ENCODE measurements at places on chromosomes 16 and 17.
A peak's percentile ranks its signal among the peaks of the same experiment; 100 is the strongest.

- DNase-seq: peak; percentile 18
These were observed 103.7 kb downstream of the NPIPB5 start for GRCh38 chr16:22614271-22614947.

DNA sequence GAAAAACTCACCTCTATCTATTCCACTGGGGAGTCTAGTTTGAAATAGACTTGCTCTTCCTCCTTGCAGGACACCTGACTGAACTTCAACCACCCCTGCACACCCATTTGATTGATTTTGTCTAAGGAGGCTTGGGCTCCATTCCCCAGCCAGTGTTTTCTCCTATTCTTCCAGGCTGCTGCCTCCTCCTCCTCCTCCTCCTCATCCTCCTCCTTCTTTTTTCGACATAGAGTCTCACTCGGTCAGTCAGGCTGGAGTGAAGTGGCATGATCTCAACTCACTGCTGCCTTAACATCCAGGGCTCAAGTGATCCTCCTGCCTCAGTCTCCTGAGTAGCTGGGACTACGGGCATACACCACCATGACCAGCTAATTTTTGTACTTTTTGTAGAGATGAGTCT, 1.8 kb upstream of the DLX4 start:
- no peak for DNase-seq

- no peak for DNase-seq
These were observed 6.0 kb downstream of the NDEL1 start for GRCh38 chr17:8441690-8442089.

- DNase-seq: no peak
These were observed 33.1 kb downstream of the LMF1 start for GRCh38 chr16:937723-938122.

DNA sequence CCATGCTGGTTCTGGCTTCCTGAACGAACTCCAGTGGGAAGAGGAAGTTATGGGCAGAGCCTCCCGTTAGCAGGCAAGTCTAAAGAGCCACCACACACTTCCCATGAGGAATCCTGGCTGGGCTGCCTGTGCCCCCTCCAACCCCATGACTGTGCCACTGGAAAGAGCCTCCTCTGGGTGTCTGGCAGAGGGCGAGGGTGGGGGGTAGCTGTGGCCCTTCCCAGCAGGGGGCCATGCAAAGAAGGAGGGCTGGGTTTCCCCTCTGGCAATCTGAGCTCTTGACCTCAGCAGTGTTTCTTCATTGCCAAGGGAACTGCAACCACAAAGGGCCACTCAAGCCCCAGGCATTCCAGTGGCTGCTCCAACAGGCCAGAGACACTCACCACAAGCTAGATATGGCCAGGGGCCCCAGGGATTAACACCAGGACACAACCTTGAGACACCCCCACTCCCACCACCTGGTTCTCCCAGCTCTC, 1.7 kb upstream of the RRAD start:
- peak; percentile 65 for DNase-seq

- peak; percentile 60 for DNase-seq
These were observed 342.5 kb downstream of the CPPED1 start for GRCh38 chr16:12461201-12461600.

GRCh38 chr16:1157639-1158455, 4.9 kb downstream of the CACNA1H start:
- no peak for DNase-seq

DNA sequence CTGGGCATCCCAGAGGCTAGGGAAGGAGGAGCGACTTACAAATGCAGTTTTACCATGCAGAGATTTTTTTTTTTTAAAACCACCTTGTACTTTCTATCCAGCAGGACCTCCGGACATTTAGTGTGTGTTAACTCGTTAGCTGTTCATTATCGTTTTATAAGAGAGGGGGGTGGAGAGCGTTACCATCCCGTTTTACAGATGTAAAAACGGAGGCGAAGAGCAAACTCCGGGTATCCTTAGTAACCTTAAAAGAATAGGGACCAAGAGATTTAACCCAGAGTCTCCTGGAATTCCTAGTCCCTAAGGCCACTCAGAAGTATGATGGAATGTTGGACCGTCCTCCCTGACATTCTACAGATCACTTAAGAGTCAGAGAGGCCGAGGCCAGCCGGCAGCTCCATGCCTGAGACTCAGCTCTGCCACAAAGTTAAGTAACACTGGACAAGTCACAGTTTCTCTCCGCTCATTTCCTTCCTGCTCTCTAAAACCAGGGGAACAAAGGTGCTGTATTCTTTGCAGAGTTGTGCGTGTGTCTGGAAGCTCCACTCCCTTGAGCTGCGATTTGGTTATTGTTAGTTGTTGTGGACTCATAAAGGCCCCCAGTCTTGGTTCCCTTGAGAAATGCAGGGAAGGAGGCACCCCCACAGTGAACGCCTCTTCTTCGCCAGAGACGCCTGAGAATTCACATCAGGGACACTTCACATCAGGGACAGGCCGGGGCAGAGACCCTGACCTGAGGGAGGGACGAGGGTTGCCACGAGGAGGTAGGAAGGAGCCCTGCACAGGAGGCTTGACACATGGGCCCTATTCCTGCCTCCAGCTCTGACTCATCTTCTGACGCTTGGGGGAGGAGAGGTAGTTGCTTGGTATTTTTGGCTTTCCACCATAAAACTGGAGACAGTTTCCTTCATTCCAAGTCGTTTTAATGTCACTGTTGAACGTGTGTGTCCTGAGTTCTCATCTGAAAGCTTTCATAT, 1.2 kb downstream of the DUSP14 start:
- DNase-seq: peak; percentile 88

DNA sequence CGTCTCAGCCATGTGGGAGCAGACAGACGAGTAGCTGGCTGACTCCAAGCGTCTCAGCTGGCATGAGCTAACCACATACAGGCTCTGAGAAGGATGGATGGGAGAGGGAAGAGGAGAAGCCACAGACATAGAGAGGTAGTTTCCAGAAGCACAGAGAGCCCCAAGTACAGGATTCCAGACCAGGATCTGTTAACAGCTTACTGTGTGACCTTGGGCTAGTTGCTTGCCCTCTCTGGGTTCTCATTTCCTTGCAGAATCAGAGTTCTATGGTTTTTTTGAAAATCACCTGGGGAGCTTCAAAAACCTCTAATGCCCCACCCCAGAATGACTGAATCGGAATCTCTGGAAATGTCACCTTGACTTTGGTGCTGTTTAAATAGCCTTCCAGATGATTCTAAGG, 60.2 kb downstream of the ABCC6 start:
- DNase-seq: no peak

DNA sequence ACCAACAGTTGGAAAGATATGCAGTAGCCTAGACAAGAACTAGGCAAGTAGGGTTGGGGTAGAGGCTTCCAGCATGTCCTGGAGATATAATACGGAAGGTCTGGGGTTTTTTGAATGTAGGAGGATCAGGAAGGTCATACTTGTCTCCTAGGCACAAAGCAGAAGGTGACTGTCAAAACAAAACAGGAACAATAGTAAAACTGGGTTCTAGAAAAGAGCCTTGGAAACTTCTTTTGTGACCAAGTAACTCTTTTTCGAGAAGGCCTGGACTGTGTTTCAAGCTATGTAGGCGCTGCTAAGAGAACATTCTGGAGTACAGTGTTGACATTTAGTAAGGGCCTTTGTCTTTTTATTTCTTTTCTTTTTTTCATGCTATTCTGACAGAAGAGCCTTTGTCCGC, 26.9 kb upstream of the TENT4B start:
- DNase-seq: no peak

GRCh38 chr17:28725166-28725659, 820 bp downstream of the TLCD1 start:
- peak; percentile 50 for DNase-seq

DNA sequence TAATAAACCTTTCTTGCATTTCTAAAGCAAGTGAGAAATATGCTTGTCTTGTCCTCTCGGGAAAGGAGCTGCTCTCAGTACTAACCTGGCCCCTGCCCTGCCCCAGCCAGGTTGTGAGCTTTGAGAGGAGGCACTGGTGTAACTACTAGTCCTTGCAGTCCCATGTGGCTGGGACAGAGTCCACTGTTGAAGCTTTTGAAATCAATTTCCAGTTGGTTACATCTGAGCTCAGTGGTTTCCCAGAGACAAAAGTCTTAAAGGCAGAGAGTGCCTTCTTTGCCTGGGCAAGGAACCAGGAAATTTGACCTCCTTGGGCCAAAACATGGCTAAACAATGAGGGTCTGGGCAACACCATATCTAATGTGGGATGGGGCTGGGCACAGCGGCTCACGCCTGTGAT, 48.7 kb downstream of the GSG1L start:
- no peak for DNase-seq

- no peak for DNase-seq
These were observed 213.7 kb downstream of the COPRS start for GRCh38 chr17:31645351-31645750.

- peak; percentile 33 for DNase-seq
These were observed 48.4 kb upstream of the KDM8 start for GRCh38 chr16:27154705-27155521.

- peak; percentile 76 for DNase-seq
These were observed 141.1 kb downstream of the RGS9 start for GRCh38 chr17:65278050-65278819.

- no peak for DNase-seq
These were observed 22.2 kb upstream of the C17orf107 start for GRCh38 chr17:4877089-4877488.

DNA sequence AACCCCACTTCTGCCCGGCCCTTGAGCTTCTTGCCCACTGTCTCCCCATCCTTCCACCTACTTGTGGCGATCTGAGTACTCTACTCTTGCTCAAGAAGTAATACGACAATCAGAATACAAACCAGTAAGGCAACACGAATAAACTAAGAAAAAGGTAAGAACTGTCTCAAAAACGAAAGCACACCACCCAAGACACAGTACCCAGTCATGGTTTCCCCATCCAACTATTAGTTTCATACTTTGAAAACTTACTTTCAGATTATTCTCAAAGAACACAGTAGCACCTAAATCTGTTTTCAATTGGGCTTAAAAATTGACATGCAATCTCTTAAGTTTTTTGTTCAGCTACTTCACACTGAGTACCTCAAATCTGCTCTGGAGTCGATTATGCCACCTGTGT, 13.9 kb downstream of the GINS2 start:
- DNase-seq: no peak

GRCh38 chr16:53112015-53112414, 57.2 kb downstream of the CHD9 start:
- DNase-seq: no peak

DNA sequence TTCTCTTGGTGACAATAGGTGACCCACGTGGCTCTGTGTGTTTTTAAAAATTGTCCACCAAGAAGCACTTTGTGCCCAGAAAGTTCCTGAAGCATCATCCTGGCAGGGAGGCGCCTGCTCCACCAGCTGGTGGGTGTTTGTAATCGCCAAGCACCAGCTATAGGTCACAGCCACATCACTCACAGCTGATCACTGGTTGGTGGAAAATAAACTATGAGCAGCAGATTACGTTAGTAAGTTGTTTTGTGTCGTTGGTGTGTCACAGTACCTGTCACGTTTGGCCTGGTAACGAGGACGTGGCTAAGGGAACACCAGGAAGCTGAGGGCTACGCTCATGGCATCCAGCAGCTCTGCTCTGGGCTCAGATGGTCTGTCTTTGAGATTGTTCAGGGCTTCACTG, 10.1 kb downstream of the MRM3 start:
- DNase-seq: no peak

DNA sequence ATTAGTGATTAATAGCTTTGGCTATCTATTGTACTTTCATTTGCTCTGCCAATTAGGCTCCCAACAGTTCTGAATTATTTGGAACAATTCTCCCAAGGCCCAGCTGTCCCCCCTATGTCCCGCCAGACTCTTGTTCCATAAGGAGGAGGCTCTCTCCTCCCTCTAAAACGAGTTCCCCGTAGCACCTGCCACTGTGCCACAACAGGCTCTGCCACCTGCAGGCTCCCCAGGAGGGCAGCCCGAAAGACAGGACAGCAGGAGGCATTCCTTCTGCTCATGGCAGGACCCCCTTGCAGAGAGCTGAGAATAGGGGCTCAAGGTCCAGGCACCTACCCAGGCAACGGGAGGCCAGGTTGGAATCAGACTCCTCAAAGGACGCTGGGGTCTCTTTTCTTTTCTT, 9.0 kb downstream of the PITPNM3 start:
- DNase-seq: no peak

- no peak for DNase-seq
These were observed 16.9 kb downstream of the COX6A2 start for GRCh38 chr16:31411024-31411844.

Measured in fibroblast of skin of abdomen (primary cell).